ENCODE measurements at places on chromosomes 11 and 22.

- DNase-seq = no peak
Measured at GRCh38 chr22:27149921-27150543, 492.6 kb downstream of the MIAT start.

GRCh38 chr22:26476705-26477340 is 6.8 kb downstream of the HPS4 start:
- no peak for DNase-seq

DNA sequence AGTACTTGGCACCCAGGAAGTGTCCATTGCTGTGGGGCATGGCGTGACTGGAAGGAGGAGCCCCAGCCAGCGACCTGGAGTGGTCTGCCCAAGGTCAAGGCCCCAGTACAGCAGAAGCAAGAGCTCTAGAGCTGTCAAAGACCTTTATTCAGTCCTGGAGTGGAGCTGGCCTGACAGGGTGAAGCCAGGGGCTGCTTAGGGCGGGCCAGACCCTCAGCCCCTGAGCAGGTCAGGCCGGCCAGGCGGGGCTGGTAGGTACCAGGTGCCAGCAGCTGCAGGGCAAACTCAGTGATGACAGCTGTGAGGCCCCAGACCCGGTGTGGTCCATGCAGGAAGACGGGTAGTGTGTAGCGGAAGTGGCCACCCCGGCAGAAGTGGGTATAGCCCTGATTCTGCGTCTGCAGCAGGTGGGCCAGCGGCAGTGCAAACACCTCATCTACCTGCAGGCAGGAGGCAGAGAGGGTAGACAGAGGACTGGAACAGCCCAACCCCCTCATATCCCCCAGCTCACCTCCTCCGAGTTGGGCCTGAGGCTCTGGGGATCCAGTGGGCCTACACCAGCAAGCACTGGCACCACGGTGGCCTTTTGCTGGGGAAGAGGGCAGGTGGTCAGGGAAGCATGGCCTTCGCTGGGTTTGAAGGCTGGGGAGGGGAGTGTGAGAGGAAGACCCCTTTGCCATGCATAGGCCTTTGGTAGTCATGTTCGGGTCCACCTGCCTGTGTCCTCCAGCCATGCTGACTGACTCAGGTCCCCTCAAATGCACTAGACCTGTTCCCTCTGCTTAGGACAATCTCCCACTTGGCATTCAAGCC is 1.7 kb downstream of the NUDT8 start:
- no peak for DNase-seq

GRCh38 chr11:11155962-11156815 is 196.9 kb downstream of the CSNK2A3 start:
- no peak for DNase-seq

- DNase-seq = no peak
Measured at GRCh38 chr11:49221112-49221511, 12.7 kb upstream of the FOLH1 start.

DNA sequence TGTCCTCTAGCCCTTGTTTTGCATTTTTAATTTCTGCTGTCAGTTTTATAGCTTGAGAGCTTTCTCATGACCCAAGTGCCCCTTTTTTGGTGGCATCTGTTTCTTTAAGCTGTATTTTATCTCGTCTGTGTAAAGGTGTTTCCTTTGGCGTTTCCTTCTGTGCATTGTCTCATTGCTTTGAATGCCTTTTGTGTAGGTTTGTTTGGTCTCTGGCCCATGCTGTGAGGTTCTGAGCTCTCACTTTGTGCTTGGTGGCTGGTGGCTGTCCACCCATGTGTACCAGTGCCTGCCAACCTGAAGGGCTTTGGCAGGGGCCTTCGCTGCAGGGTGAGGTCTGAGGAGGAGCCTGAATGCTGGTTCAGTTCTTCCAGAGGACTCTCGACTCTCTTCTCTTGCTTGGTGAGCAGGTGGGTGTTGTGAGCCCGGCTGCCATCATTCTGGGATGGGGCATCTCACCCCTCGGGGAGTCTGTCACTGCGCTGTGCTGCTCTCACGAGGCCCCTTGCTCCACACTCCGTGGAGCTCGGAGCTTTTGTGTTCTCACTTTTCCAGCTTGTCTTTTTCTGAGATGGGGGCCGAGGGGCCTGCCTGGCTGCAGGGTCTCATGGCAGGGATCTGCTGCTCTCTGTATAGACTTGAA is 14.9 kb downstream of the AP2A2 start:
- no peak for DNase-seq

GRCh38 chr22:30906411-30906810 is 62.2 kb downstream of the MORC2 start:
- DNase-seq = no peak

- DNase-seq = no peak
Measured at GRCh38 chr22:48137640-48138039, 1375.2 kb downstream of the TBC1D22A start.

- no peak for DNase-seq
Measured at GRCh38 chr11:34379539-34379938, 21.7 kb upstream of the ABTB2 start.

- DNase-seq = no peak
Measured at GRCh38 chr11:116503216-116504160, 269.3 kb downstream of the BUD13 start.

- no peak for DNase-seq
Measured at GRCh38 chr11:86515297-86516094, 140.8 kb downstream of the CCDC81 start.

DNA sequence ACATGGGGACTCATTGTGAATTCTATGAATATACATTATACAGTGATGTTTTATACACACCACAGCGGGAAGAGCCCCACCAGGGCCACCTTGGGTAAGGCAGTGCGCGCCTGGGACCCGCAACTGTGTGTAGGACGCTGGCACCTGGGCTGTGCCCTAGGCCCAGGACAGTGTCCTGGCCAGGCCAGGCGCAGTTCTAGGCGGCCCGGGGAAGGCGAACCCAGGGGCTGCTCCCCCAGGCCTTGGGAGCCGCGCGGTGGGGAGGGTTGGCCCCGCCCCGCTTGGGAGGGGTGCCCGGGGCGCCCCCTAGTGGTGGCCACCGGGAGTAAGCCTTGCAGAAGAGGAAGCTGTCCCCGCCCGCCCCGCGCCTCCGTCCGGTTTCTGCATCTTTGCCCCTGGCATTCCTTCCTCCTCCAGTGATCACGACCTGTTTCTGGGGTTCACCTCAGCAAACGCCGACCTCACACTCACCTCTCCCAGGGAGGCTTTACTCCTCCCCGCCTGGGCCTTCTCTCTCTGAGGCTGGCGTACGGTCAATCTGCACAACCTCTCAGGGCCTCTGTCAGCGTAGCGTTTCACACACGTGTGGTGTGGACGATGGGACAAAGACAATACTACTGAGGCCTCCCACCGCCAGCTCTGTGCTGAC is 9.5 kb upstream of the EHD1 start:
- no peak for DNase-seq

DNA sequence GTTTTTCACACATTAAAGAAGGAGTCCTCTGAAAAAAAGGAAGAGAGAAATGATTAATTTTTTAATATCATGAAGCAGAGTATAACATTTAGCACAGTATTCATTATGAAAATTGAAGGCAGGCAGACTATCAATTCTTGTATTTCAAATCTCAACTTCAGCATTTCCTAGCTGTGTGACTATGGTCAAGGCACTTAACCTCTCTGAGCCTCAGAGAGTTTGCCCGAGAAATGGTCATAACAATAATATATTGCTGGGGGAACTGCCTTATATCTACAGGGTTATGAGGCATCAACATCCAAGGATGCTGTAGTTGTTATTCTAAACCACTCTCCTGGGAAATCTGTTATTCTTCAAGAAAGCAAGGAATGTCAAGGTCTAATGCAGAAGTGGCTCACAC is 1.1 kb downstream of the MS4A18 start:
- no peak for DNase-seq

GRCh38 chr22:26479043-26479791 is 4.4 kb downstream of the HPS4 start:
- no peak for DNase-seq

- DNase-seq = no peak
Measured at GRCh38 chr11:113387605-113388211, at the start of gene ANKK1. TSS of gene ANKK1 (plus strand) at chr11:113387779. CDS start at chr11:113387885, 106 bp downstream.

- no peak for DNase-seq
Measured at GRCh38 chr22:46187862-46188261, 37.5 kb downstream of the PPARA start.

DNA sequence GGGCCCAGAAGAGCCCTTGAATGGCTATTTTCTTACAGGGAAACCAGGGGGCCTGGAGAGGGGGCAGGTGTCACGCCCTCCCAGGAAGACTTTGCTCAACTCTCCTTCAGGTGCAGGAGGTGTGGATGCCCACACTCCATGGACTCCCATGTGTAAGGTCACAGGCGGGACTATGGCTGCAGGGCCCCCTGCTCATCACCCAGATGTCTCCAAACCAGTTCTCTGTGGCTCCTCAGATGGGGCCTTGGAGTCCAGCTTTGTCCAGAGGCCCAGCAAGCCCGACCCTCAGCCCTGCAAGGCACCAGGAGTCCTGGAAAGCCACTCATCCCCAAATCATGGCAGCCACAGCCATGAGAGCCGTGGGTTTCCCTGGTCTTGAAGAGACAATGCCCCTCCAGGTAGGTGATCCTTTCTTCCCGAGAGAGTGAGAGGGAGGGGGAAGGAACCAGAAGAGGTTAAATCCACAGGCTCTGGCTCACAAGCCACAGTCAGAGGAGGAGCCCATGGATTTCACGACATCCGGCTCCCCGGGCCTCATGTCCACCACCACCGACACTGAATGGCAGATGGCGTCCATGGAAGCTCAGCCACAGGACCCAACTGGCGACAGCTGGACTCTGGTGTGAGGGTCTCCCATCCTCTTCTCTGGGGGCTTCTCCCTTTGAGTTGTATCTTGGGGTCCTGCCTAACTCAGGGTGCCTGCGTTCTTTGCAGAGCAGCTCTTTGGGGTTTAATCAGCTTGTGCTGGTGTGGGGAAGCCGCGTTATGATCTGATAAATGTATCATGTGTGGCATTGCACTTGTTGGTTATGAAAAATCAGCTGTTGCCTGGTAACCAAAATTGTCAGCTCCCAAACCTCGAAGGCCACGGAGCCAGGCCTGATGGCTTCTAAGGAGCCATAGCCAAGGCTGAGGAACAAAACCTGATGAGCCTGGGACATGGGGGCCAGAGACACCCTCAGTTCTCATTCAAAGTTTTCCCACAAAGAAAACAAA is 620.4 kb downstream of the BRD1 start:
- no peak for DNase-seq

DNA sequence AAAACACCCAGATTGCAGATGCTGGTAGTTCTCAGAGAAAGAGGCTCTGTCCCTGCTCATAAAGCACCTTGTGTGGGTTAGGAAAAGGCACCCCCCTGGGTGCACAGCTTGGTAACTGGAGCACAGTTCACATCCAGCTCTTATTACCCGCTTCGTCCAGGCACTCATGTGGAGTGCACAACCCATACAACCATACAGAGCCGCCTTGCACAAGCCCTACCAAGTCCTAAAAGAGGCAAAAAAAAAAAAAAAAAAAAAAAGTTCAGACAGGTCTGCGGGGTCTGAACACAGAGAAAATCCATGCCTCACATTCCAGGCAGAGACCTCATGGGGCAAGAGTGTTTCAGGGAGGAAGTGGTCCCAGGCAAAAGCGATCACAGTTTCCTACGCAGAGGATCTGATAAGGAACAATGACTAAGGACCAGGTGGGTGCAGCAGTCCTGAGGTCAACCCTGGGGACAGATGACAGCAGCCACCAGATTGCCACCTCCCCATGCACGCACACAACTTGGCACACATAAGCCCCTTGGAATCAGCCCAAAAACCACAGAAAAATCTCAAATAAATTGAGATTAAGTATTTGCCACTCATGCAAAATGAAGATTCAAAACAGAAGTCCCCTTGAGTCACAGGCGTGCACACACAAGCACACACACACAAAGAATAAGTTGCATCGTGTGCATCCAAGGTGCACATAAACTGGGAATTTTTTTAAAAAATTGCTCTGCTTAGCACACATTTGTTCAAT is 12.3 kb downstream of the MB start:
- DNase-seq = no peak

DNA sequence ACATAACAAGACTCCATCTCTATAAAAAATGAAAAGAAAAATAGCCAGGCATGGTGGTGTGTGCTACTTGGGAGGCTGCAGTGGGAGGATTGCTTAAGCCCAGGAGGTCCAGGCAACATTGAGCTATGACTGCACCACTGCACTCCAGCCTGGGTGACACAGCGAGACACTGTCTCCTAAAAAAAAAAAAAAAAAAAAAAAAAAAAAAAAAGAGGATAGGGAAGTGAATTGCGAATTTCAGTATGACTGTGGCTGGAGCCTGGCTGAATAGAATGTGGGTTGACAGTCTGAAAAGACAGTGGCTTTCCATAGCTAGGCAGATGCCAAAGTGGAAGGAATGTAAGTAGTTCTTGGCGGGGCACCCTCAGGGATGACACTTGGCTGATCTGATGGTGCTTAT is 6.4 kb upstream of the LDHAL6A start:
- DNase-seq = no peak

DNA sequence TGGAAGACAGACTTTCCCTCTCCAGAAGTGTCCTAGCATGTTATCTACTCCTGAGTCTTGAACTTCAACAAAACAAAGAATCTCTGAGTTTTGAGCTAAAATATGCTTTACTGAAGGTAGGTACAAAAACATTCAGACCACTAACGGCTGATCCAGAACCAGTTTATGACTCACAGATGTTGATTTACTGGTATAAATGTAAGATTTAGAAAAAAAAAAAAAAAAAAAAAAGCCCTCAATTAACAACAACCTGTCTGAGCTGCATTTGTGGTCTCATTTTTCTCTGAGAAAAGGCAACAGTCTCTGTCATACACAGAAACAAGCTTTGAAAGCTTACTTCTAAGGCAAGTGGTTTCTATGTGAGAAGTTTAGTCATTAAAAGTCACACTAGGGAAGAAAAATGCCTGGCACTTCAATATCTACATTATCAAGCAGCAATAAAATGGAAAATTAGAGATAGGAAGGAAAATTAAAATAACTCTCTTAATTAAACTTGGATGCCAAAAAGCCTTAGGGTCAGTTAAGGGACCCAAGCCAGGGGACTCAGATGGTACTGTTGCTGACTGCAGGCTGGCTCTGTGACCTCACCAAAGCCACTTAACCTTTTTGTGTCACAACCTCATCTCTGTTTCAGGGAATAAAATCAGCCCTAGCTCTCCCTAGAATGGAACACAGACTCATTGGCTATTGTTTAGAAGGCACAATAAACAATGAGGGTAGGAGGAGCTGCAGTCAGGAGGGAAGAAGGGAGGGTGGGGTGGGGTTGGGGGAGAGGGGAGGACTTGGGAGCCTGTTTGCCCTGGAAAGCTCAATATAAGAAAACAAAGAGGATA is 61.7 kb downstream of the ETS1 start:
- DNase-seq = no peak

- no peak for DNase-seq
Measured at GRCh38 chr22:49712195-49712791, 115.4 kb downstream of the BRD1 start.

GRCh38 chr11:130787092-130787616 is 129.1 kb downstream of the SNX19 start:
- DNase-seq = no peak

- no peak for DNase-seq
Measured at GRCh38 chr11:117828611-117829368, 4.2 kb upstream of the FXYD2 start.

- no peak for DNase-seq
Measured at GRCh38 chr11:100709233-100709957, 22.3 kb downstream of the ARHGAP42 start.

Data from fibroblast of the conjunctiva (primary cell).